ENCODE measurements at places on chromosomes 1 and 21.
A peak's percentile ranks its signal among the peaks of the same experiment; 100 is the strongest.

DNA sequence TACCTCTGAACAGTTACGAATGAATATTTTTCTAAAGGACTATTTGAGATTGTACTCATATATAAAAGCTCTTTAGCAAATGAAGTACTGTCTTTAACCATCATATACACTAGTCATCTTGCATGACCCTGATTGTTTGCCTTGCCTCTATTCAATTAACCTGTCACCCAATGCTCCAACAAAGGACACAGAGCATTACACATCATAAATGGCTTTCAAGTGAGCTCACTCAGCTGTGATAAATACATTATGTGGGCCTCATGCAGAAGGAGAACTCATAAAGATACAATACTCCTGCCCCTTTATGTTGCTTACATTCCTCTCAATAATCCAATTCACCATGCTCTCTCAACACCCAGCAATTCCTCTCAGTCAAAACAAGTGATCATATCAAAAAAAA lies 993.0 kb upstream of the PRMT6 start:
- DNase-seq: no peak

DNA sequence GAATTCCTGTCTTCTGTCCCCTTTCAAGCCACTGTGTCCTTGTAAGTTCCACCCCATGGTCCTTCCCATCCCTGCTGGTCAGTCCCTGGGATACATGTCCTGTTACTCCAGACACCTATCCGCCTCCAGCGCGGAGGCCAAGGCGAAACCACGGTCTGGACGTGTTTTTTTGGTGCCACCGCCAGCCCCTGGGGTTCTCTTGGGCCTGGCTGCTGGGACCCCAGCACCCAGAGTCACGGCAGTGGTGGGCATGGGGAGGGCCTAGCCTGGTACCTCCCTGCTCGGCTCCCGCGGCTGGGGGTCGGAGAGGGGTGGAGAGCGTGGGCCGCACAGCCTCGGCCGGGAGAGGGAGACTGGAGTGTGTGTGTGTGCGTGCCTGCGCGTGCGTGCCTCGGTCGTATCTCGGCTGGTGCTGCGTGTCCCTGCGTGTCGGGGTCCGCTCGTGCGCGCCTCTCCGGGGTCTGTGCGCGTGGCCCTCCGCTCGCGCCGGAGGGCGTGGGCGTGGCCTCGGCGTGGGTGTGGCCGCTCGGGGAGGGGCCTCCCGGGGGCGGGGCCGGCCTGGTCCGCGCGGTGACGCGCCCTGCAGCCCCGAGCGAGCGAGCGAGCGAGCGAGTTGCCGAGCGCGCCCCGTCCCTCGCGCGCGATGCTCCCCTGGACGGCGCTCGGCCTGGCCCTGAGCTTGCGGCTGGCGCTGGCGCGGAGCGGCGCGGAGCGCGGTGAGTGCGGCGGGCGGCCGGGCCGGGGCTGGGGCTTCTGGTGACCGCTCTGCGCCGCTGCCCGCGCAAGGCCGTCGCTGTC lies at the start of gene VWA1:
TSS of gene VWA1 (plus strand) at position 585 of the 798 bp plus-strand sequence. CDS start at position 644, 59 bp downstream.
- DNase-seq: no peak

GRCh38 chr1:66758241-66758755 lies 6.0 kb downstream of the DYNLT5 start:
- DNase-seq: no peak

DNA sequence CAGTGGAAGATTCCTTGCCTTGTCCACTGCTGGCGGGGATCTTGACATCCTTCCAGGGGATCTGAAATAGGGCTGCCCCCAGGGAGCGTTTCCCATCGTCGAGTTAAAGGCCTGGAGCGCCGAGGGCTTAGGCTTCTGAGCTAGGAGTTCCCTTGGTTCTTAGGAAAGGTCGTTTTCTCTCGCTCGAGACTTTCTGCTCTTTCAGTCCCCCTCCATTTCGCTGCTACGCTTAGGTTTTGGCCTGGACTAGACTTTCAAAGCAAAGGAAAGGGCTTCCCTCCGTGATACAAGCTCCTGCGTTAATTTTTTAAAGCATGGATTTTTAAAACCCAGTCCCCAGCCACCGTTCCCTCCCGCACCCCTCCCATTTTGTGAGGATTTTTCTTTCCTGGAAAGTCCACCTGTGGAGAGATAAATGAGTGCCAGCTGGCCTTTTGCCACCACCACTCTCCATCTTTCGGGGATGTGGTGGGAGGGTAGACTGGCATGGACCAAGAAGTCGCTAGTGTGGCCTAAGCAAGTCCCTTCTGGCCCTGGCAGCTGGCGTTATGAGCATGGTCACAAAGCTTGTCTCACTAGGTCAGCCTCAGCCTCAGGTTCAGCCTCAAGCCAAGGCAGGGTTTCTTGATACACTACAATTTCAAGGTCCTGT lies 9.2 kb downstream of the NR5A2 start:
- DNase-seq: no peak

- peak; percentile 65 for DNase-seq
These were observed 11.7 kb downstream of the USP25 start for GRCh38 chr21:15741510-15741909.

DNA sequence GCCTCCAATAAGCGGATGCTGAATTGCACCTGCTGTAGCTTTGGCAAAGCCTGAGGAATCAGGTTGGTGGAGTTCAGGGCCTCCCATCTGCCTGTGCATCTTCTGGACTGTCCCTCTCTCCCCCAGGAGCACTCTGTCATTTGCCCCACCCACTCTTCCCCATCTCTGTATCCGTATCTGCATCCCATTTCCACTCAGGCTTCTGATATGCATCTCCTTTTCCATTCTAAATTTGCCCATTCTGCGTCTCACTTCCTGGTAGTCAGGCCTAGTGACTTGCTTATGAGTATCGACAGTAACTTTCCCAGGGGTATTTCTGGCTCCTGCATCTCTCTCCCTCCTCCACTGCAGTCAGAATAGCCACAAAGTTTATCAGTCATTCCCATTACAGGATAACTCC lies 15.6 kb downstream of the MR1 start:
- DNase-seq: no peak

DNA sequence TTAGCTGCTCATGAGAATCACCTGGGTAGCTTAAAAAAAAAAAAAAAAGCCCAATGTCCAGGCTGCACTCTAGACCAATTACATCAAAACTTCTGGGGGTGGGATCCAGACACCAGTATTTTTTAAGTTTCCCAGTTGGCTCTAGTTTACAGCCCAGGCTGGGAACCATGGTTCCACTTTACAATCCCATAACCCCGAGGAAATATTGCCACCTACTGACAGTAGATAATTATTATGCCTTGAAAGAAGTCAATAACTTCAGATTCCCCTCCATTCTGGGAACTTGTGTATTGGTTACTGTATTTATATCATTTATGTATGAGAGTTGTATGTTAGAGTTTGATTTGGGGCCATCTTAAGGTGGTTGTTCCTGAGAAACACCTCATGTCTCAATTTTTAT lies 100.2 kb downstream of the SPATA46 start:
- DNase-seq: no peak

GRCh38 chr1:58047265-58047858 lies 499.2 kb downstream of the OMA1 start:
- DNase-seq: no peak

GRCh38 chr1:75083223-75083622 lies 51.0 kb upstream of the LHX8 start:
- no peak for DNase-seq

GRCh38 chr1:44610527-44611148 lies 63.6 kb downstream of the TMEM53 start:
- DNase-seq: no peak

DNA sequence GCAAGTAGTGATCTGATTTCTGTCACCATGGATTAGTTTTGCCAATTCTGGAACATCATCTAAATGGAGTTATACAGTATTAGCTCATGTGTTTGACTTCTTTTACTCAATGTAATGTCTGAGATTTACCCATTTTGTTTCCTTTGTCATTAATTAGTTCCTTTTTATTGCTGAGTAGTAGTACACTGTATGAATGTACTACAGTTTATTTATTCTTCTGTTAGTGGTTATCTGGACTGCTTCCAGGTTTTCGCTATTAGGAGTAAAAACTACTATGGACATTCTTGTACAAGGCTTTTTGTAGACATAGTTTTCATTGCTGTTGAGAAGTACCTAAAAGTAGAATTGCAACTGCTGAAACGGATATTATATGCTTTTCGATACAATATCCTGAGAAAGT lies 14.1 kb downstream of the SUCO start:
- no peak for DNase-seq

- DNase-seq: no peak
These were observed 25.2 kb downstream of the IL12RB2 start for GRCh38 chr1:67332653-67333529.

GRCh38 chr1:112694363-112694929 lies 12.5 kb downstream of the RHOC start:
- DNase-seq: no peak
